ENCODE measurements at places on chromosomes 12 and 14.

DNA sequence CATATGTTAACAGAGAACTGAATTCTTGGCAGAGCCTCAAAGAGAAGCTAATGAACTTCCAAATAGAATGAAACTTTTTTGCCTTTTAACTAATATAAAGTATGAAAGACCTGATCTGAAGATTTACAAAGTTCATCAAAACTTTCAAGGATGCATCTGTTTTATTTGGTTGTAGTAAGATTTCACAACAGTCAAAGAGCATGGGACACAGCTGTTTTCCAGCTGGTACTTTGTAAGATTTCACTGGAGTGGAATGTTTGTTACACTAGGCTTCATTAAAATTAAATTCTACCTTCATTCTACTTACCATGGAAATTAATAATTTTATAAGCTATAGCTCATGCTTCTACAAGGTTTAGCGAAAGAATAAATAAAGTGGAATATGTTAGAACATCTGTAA is 351.2 kb downstream of the SLC6A15 start:
- DNase-seq, result no peak

DNA sequence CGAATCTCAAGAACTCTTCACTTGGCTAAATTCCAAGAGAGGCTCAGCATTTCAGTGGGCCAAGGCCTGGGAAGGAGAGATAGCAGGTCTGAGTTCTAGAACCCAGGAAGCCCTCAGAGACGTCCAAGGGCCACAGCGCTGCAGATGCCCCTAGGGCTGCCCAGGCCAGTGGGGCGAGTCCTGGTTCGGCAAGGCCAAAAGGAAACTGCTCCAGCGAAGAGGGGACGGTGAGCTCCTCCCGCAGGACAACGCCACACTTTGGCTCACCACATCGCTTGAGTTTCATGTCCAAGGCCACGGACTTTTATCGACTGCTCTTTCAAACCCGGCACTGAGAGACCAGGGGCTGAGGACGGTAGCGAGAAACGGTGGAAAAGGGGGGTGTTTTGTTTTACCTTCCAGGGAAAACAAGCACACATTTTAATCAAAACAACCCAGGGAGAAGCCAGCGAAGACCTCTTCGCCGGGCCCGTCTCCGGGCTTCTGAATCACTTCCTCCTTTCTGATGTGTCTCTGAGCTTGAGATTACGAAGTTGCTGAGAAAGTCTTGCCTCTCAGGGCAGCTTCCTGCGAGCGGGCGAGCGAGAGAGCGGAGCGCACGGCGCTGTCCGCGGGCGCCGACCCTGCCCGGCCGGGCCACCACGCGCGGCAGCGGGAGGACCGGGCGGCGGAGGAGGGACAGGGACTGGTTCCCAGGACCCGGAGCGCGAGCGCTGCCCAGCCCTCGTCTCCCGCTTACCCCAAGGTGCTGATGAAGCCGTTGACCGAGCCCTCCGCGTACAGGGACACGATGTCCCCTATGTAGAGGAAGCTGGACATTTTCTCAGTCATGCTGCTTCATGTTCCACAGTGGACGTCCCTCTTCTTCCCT is 808 bp downstream of the ITPR2 start:
- no peak for DNase-seq

- no peak for DNase-seq
These were observed 48.9 kb downstream of the SMOC1 start for GRCh38 chr14:69928111-69928523.

DNA sequence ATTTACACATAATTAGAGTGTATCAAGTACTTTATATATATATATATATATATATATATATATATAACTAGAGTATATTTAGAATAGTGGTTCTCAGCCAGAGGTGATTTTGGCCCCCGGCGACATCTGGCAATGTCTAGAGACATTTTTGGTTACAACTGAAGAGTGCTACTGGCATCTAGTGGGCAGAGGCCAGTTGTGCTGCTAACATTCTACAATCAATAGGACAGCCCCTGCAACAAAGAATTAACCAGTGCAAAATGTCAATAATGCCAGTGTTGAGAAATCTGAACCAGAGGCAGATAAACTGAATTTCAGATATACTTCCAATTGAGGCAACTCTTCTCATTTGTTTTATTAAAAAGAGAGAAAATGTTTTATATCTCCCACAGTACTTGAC is 8.9 kb downstream of the GTF2A1 start:
- DNase-seq, result no peak

- no peak for DNase-seq
These were observed 21.7 kb downstream of the GNS start for GRCh38 chr12:64737539-64737938.

GRCh38 chr12:50057000-50057841 is at the start of gene ASIC1:
Gene ASIC1 (plus strand): TSS chr12:50057596. CDS start chr12:50058767, 1,171 bp downstream.
- DNase-seq, result no peak

DNA sequence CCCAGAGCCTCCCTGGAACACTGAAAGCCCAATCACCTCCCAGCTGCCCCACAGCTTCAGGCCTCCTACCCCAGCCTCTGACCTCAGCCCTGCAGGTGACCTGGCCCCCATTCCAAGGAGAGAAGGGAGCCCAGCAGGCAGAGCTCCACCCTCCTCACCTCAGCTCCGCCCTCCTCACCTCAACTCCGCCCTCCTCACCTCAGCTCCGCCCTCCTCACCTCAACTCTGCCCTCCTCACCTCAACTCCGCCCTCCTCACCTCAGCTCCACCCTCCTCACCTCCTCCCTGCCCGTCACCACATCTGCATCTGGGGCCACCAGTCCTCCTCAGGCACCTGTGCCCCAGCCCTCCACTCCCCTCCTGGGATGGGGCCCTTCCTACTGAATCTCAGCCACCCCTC is 112.2 kb upstream of the SFSWAP start:
- no peak for DNase-seq

GRCh38 chr12:2395354-2395977 is 342.7 kb downstream of the CACNA1C start:
- no peak for DNase-seq

DNA sequence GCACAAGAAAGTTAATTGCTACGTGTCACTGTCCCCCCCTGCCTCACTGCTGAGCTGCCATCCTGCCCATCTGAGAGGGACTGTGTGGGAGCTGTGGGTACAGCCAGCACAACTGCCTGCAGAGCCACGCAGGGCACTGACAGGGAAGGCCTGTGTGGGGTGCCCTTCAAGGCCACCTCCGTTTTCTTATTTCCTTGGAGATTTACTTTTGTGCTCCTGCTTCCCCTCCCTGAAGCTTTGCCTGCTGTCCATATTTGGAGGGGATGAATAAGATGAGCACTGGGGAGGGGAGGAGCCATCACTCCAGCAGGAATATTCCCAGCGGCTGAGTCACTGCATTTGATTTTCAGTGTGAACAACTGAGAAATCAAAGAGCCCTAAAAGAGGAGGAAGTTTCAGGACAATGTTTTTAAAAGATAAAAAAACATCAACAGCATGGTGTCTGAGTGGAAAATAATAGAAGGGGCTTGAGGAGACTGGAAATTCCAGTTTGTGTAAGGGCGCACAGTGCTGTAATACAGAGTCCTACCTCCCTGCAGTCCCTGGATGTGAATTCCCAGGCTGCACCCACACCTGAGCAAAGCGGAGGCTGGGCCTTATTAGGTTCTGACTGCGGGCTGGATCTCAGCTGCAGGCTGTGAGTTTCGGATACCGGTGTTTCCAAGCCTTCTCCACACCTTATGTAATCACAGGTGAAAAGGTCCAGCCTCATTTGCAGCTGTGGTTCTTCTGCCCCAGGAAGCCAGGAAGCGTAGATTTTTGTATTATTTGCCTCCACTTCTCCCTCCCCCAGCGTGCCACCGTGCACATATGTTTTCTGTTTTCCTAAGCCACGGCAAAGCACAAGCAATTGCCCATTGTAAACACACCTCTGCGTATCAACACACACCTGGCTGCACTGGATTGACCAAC is 192.6 kb upstream of the BCL2L14 start:
- DNase-seq, result peak; percentile 34

DNA sequence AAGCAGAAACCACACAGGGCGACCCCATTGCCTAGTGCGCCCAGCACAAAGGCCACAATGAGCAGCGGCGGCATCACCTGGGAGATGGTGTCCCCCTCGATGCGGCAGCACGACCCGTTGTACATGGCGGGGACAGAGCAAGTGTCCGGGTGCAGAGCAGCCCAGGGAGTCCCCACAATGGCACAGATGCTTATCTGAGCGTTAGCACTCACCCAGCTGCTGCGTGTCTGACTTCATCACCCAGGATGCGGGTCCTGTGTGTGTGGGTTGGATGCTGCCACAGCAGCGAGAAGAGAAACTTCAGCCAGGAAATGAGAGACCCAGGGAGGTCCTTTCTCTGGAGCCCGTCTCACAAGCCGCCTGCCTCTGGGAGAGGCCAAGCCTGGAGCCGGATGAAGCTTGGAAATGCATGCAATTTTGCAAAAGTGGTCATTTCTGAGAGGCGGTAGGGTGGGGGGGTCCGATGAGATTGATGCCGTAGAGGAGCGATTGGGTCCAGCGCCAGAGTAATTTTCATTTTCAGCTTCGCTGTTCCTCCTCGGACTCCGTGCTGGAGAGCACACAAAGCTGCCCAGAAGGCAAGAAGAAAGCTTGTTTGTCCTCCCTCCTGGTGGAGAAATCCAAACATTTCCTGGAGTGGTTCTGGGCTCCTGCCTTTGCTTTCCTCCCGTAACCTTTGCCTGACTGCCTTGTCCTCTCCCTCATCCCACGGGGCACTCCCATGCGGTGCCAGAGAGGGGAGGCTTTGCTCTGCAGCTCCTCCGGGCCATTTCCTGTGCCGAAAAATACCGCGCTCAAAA is at the start of gene HCAR1:
Gene HCAR1, minus strand, starts transcription at position 630 of the 800 bp plus-strand sequence. Its CDS starts 505 bp downstream, at position 125.
- no peak for DNase-seq
